T-helper 17 cell (primary cell): ENCODE measurements at places on chromosomes 3 and 15.
A peak's percentile ranks its signal among the peaks of the same experiment; 100 is the strongest.

DNA sequence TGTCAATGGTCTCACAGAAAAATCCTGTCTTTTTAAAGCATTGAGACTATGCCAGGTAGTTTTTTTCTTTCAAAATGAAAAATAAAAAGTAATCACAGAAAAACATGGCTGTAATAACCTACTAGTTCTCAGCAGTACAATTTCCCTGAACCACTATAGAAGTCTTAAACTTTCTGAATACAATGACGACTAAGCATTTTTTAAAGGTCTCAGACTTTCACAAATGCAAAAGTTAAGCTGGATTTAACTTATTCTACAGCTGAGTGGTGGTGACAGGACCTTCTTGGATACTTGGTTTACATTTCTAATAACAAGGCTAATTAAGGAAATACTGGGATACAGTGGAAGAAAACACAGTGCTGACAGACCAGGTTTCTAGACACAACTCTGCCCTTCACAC is 81.8 kb downstream of the CBLB start:
- DNase-seq, result no peak

GRCh38 chr15:60525341-60526039 is 46.5 kb upstream of the ICE2 start:
- no peak for DNase-seq

GRCh38 chr3:74107451-74107850 is 482.7 kb upstream of the PDZRN3 start:
- DNase-seq, result no peak

- no peak for DNase-seq
These were observed 59.6 kb upstream of the GOLIM4 start for GRCh38 chr3:168155303-168155702.

- DNase-seq, result no peak
These were observed 190.5 kb upstream of the NECTIN3 start for GRCh38 chr3:110881069-110881468.

- no peak for DNase-seq
These were observed 319.8 kb upstream of the LRRFIP2 start for GRCh38 chr3:37494216-37494615.

GRCh38 chr3:10725067-10725466 is 91.0 kb upstream of the SLC6A11 start:
- DNase-seq, result no peak

DNA sequence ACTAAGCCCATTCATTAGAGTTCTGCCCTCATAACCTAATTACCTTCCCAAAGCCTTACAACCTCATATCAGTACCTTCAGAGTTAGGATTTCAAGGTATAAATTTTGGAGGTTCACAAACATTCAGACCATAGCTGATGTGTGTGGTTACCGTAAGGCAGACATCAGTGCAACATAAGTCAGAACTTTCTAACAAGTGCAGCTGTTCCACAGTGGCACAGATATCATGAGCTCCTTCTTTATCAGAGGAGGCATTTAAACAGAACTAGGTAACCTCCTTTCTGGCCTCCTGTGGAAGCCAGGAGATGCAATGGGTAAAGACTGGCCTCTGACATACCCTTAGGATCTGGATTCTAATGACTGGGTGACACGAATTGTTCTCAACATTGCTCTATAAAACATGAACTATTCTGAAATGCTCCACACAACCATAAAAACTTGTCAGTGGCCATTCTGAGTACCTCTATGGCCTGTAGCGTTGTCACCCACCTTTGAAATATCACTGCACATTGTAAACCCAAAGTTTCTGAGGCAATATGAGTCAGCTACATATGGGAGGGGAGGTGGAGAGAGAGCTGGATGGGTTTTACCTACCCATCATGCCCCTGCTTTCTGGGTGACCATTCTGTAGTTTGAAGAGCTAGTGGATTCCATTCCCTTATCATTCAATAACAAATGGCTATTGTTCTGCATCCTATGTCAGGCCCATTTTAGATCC is 546.0 kb upstream of the TBL1XR1 start:
- DNase-seq, result no peak

GRCh38 chr15:52183562-52184173 is 7.5 kb downstream of the GNB5 start:
- no peak for DNase-seq

GRCh38 chr3:49266410-49267095 is 10.5 kb downstream of the C3orf62 start:
- DNase-seq, result no peak

DNA sequence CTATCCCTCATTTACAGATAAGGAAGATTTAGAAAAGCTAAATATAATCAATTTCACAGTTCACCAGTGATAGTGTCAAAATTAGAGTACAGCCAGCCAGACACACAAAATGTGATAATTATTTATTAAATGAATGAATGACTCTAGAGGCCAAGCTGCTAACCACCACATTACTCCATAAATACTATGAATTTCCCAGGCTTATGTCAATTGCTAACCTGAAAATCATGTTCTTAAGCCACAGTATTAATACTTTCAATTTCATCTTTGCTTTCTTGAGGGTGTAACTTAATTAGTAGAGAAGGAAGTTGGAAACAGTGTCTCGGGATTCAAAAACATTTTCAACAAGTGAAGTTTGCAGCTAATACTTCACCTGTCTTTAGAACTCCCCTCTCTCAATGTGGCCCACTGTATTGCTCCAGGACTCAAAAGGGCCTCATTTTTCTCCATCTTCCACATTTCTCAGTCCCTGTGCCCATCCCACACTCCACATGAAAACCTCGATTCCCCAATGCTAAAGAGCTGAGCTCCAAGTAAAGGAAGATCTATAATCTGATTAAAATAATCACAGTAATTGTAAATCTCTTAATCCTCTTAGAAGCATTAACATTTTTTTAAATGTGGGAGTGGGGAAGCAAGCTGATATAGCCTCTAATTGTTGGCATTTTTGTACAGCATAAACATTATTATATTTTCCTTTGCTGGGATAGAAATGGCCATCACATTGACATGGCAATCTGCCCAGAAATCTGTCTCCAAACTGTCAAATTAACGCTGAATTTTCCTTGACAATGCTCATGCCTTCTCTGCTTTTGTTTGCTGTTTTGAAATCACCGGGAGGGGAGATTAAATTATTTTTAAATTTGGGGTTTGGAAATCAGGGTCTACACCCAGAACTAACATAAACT is 765.1 kb downstream of the ROBO1 start:
- DNase-seq, result no peak

- DNase-seq, result no peak
These were observed 100.8 kb upstream of the ALDH1A3 start for GRCh38 chr15:100778831-100779288.

DNA sequence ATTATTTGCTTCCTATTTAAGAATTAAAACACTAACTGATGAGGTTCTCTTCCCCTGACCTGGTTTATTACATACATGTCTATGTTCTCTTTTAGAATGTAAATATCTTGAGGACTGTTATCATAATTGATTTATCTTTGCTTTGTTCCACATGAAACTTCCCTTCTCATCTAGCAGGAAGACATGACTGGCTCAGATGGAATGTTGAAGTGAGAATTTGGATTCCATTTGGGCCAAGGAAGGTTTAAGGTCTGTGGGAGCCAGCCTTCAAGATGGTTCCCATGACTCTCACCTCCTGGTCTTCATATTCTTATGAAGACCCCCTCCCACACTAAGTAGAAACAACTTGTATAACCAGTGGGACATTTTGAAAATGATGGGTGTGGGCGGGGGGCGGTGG is 222.2 kb upstream of the GADL1 start:
- no peak for DNase-seq

GRCh38 chr3:167330993-167331785 is 48.9 kb downstream of the ZBBX start:
- no peak for DNase-seq

- no peak for DNase-seq
These were observed 235.4 kb downstream of the FMN1 start for GRCh38 chr15:32959077-32959476.

- no peak for DNase-seq
These were observed 411.3 kb downstream of the GRM7 start for GRCh38 chr3:7272203-7272602.

DNA sequence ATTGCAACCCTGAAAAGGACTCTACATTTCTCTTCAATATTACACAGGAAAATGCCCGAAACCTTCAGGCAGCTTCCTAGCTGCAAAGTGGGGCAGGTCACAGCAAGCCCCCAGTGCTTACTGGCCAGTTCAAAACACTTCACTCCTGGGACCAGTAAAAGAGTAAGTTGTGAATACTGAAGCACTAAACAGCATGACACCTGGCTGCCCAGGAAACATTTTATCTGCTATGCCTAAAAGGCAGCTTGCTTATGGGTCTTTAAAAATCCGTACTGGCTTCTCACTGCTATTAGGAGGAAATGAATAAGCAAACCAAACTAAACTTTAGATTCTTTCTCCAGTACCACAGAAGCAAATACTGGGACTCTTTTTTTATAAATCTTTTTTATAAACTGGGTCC is 457.9 kb upstream of the ALCAM start:
- DNase-seq, result no peak

DNA sequence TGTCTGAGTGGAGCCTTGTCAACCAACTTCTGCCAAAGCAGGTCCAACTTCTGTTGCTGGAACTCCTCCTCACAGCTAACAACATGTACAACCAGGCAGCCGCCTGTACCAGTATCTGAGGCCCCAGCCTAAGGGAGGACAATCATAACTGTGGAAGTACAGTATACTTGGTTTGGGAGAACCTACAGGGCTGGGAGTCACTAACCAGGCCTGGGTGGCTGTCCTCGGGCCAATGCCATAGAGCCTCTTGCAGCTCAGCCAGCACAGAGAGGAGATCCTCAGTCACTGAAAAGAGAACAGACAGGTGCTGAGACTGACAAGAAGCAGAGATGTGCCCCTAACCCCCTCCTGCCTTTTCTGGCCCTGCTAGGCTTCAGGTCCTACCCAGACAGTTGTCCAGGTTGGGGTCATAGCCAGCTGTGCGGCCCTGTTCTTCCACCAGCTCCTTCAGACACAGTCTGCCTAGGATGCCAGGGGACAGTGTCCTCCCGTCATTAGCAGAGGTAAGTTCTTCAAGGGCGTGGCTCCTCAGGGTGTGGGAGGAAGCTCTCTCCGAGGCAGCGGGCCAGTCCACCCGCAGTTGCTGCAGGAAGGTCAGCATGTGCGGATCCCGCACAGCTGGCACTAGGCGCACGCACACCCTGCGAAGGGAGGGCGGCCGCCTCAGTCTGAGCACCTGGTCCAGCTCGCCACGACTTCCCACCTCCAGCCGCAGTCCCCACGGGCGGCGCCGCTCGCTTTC is 980 bp downstream of the DALRD3 start:
- DNase-seq, result no peak

DNA sequence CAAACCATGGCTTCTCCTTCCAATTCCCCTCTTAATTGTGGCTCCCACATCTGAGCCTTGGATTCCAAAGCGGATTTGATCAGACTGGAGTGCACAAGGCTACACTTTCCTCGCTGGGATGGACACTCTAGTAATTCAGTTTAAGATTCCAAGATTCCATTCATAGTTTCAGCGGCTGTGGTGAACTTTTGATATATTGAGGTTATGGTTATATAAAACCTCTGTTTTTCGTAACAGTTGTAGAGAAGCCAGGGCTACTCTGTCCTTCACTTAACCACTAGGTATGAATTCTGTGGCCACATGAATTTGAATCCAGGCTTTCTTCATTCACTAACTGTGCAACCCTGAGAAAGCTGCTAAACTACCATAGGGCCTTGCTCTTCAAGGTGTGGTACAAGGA is 67.9 kb upstream of the KY start:
- DNase-seq, result no peak

DNA sequence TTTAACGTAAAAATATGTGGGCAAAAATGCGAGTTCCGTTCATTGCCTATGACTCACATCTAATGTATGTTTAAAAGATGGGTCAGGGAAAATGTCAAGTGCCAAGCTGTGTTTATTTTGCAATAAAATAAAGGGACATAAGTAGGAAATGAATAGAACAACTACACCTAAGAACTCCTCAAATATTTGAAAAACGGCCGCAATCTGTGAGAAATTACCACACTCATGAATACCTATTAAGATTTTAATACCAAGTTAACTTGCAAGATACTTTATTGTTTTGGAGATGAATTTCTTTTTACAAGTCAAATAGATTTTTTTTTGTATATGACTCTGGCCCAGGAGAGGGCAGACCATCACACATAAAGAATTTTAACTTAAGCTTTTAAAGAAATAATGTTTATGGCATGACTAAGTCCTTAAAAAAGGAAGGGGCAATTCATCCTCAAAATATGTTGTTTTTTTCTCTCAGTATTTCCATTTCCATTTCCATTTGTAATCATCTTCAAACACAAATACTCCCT is 152.7 kb downstream of the SUCNR1 start:
- DNase-seq, result no peak

GRCh38 chr15:89416339-89417183 is 79.8 kb downstream of the RHCG start:
- peak; percentile 64 for DNase-seq

DNA sequence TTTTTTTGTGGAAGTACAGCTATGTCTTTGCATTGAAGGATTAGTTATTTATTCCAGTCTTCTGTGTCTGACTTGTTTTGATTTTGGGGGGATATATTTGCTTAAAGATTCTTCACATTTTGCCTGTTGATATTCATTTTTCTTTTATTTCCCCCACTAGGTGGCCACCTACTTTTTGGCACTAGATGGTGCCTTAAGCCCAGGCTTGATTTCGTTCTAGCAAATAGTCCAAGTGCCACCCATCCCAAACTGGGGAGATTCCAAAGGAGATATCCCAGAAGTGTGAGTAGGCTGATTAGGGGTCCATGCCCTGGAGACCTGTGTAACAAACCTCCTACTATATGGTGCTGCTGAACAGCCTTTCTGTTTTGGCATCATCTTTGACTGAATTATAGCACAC is 80.0 kb upstream of the SPATA16 start:
- no peak for DNase-seq

DNA sequence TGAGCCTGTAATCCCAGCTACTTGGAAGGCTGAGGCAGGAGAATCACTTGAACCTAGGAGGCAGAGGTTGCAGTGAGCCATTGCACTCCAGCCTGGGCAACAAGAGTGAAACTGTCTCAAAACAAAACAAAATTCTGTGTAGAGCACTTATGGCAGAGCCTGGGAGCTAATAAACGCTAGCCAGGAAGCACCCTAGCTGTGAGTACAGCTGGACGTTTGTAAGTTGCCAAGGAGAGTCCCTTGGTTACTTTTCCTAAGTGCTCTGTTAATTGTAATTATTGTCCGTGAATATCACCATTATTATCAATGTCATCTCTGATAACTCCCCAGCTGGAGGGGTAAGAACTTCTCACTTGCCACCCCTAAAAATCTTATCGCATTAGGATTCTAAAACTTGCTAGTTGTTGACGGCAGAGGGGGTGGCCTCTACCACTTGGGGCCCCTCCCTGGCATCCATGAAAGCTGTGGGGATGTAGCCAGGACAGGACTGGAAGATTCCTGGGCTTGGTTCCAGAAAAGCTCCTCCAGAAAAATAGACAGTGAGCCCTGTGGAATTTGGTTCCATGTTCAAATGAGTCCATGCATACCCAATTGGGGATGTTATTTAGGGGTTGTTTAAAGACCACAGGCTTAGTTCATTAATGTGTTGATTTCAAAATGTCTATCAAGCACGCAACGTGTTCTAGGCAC is 9.9 kb upstream of the KLHL25 start:
- DNase-seq, result no peak

GRCh38 chr15:63348392-63348791 is 33.3 kb downstream of the CA12 start:
- DNase-seq, result no peak

GRCh38 chr15:56411122-56411749 is 46.0 kb downstream of the TEX9 start:
- DNase-seq, result no peak
